Activated CD8-positive, alpha-beta T cell treated with anti-CD3 and anti-CD28 coated beads for 36 hours (primary cell): ENCODE measurements at places on chromosomes 4 and X. TPM values are rescaled to one million over a fixed set of nuclear protein-coding genes. Genes with fewer than 3 reads are reported as not detected.

DNA sequence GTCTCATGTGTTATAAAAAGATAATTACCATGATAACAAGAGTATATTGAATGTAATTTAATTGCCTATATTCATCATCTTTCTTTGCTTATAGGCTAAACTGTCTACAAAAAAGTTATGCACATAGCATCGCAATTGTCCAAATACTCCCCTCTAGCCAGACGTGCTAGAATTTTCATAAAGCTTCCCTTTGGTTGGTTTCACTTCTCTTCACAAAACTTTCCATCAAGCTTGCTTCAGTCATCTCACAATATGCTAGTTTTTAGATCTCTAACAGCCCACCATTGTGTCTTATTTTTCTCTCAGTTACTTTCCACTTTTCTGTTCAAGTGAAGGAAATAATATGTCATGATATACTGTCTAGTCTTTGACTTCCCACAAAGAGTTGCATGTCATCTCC is 448.3 kb upstream of the SPANXN1 start:
- H3K4me3 ChIP-seq: no peak overlapping the region
- no peaks in the 10 kb centered on the region for H3K27me3 ChIP-seq
- no peaks in the 10 kb centered on the region for H3K4me1 ChIP-seq
- no peaks in the 10 kb centered on the region for H3K36me3 ChIP-seq

- no peak for DNase-seq
- H3K27ac ChIP-seq: no peak overlapping the region
- H3K27me3 ChIP-seq: no peaks in the 10 kb centered on the region
These were observed 90.7 kb upstream of the BRS3 start for GRCh38 chrX:136397001-136397400.

- no peak for DNase-seq
- H3K4me3 ChIP-seq: no peak overlapping the region
- H3K27ac ChIP-seq: no peak overlapping the region
- no peaks in the 10 kb centered on the region for H3K27me3 ChIP-seq
These were observed 12.0 kb downstream of the NHSL2 start for GRCh38 chrX:71922686-71923085.

DNA sequence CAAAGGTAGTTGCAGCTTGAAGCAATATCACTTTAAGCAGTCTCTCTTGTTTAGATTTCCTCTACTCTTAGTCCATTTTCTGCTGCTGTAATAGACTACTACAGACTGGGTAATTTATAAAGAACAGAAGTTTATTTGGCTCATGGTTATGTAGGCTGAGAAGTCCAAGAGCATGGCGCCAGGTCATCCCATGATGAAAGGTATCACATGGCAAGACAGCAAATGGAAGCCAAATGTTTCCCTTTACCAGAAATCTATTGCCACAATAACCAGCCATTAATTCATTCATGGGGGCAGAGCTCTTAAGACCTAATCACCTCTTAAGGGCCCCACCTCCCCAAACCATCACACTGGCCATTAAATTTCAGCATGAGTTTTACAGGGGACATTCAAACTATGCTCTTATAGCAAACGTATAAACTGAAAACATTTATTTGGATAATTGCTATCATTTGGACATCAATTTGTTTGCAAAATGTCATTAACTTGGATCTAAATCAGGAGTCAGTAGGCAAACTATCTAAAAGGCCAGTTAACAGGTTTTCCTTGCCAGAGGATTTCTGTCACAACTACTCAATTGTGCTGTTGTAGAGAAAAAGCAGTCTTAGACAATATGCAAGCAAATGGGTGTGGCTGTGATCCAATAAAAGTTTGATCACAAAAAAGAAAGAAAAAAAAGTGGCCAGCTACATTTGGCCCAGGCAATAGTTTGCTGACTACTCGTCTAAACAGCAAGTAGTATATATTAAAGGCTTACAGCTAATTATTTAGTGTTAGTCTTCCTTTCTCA is 75.7 kb upstream of the GUCY1A1 start:
- no peaks in the 10 kb centered on the region for H3K36me3 ChIP-seq
- H3K27ac ChIP-seq: no peak overlapping the region
- no peaks in the 10 kb centered on the region for H3K4me1 ChIP-seq

- no peaks in the 10 kb centered on the region for H3K27me3 ChIP-seq
- no peak for DNase-seq
- H3K4me1 ChIP-seq: peaks cover 22% of the 10 kb centered on the region
- H3K4me3 ChIP-seq: no peak overlapping the region
- H3K27ac ChIP-seq: no peak overlapping the region
- H3K36me3 ChIP-seq: no peaks in the 10 kb centered on the region
These were observed 78.3 kb upstream of the EGFL6 start for GRCh38 chrX:13491061-13491460.

The TEX11 gene
- not detected for total RNA-seq

The NSUN7 gene
- total RNA-seq: 0.22 TPM

The TLR6 gene
- 2.0 TPM for total RNA-seq

The RPS6KA6 gene
- total RNA-seq: not detected

The SATL1 gene
- not detected for total RNA-seq

The OPN1MW3 gene
- not detected for total RNA-seq
